ENCODE measurements at places on chromosomes 16 and 17.

GRCh38 chr17:73391331-73392265 lies 79.8 kb upstream of the CDC42EP4 start:
- no peak for DNase-seq

DNA sequence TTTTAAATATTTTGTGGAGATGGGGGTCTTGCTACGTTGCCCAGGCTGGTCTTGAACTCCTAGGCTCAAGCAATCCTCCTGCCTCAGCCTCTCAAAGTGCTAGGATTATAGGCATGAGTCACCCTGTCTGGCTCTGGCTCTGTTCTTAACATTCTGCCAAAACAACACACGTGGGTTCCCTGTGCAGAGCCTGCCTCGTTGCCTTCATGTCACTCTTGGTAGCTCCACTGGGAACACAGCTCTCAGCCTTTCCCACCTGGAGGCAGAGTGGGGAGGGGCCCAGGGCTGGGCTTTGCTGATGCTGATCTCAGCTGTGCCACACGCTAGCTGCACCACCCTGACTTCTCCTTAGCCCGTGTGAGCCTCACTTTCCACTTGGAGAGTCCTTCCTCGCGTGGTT lies 19.3 kb downstream of the CRISPLD2 start:
- no peak for DNase-seq

GRCh38 chr17:77892031-77892430 lies 66.5 kb upstream of the TNRC6C start:
- no peak for DNase-seq

- DNase-seq = no peak
Measured at GRCh38 chr17:79978548-79978855, 57.2 kb downstream of the TBC1D16 start.

- DNase-seq = no peak
Measured at GRCh38 chr17:4247361-4247970, 16.3 kb downstream of the ANKFY1 start.

DNA sequence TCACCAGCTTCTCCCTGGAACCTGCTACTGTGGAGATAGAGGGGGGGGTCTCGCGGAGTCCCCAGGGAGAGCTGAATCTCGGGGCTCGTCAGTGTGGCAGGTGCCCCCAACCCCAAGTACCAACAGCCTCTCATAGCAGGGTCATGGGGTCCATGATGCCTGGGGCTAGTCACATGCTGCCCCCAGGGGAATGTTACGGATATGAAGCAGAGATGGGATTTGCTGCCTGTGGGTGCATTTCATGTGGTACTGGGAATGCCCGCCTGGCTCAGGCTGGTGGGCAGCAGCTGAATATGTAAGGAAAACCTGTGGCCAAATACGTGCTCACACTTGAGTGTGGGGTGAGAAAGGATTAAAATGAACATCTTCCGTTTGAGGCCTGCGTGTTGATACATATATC lies 49.4 kb downstream of the MEAK7 start:
- no peak for DNase-seq

GRCh38 chr16:23523321-23523720 lies 13.0 kb upstream of the GGA2 start:
- no peak for DNase-seq

DNA sequence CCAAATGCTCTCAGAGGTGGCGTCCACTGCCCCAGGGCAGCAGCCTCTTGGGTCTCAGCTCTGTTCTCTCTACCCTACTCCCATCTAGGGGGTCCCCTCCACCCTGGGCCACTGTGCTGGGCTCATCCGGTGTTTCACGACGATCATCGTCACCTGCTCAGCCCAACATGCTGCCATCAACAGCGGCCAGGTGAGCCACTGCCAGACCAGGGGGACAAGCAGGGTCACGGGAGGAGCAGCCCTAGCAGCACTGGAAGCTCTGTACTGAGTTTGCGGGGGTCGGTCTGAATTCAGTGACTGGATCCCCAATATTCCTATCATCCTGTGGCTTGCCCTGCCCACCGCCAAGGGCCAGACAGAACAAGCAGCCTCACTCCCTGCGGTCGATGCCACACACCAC lies 16.0 kb downstream of the ALOX12B start:
- DNase-seq = no peak

- no peak for DNase-seq
Measured at GRCh38 chr16:48542020-48542473, 67.9 kb downstream of the N4BP1 start.

DNA sequence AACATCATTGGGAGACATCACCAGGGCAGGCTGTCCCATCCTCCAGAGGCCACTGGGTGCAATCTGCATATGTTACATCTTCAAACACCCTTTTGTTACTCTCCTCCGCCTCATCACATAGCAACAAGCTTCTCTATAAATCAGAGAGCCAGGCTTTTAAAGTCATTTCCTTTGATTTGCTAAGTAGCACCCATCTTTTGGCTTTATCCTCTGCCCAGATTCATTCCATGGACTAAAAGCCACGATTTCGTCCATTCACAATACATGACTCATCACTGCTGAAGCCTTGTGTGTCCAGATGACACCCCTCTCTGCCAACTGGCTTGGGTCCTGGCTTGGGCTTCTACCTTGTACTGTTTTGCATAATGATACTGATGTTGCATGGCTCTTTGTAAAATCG lies 2.0 kb upstream of the KRT38 start:
- DNase-seq = no peak

DNA sequence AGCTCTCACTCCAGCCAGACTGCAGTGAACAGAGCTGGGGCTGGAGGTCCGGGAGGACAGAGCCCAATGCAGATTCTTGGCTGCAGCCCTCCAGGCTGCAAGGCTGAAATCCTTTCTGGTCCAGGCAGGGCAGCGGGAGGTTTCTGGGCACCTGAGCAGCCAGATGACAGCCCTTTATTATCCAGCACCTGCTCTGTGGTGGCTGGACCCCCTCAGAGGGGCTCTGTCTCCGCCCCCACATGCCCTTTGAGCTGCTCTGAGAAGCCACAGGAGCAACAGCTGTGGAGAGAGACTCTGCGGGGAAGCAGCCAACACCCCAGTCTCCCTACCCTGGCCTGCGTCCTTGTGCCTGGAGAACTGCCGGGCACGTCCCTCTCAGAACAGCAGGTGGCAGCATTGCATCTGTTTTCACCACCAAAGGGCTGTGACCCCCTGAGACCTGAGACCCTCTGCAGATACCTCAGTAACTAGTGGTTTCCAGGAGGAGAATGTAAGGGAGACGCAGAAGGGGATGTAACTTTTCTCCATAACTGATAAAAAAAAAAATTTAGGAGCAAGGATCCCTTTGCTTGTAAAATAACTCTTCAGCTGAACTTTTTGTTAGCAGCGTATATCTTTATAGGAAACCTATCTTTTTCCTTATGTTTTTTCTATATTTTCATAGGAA lies 3.7 kb upstream of the CNP start:
- peak; percentile 84 for DNase-seq

DNA sequence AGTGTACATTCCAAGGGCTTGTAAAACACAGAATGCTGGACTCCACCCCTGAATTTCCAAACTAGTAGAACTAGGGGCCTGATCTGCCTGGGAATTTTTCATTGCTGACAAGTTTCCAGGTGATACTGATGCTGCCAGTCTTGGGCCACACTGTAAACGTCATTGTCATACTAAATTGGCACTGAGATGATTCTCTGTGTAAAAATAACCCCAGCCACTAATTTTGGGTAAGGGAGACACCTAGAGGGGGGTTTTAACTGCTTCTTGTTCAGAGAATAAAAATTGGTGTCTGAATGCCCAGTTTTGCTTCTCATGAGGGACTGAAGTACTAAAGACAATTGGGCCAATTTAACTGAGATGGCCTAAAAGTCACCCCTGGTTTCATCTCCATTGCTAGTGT lies 5.0 kb upstream of the CDH13 start:
- no peak for DNase-seq

- DNase-seq = no peak
Measured at GRCh38 chr17:19670908-19671307, 22.4 kb downstream of the ALDH3A2 start.

GRCh38 chr16:2704166-2704982 lies 15.7 kb downstream of the PRSS27 start:
- DNase-seq = no peak

DNA sequence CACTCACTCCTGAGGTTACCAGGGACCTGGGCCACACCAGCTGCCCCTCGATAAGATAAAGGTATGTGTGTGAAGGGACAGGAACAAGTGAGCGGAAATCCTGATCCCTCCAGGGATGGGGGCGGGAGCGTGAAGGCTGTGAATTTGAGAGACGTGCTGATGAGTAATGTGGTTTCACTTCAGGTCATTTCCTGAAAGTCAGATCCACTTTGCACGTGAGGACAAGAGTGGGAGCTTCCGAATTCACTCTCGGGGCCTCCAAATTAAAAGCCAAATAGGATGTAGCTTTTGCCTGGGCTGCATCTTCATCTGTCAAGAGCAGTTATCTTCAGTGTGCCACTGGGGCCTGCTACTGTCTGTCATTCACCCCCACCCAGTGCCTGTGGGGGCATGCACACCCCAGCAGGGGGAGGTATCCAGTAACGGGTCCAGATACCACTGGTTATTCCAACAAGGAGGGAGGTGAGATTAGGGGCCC lies 87.4 kb upstream of the LHX1 start:
- DNase-seq = no peak

- no peak for DNase-seq
Measured at GRCh38 chr16:58458606-58459343, 41.2 kb upstream of the NDRG4 start.

- no peak for DNase-seq
Measured at GRCh38 chr16:62277942-62278341, 241.7 kb upstream of the CDH8 start.

DNA sequence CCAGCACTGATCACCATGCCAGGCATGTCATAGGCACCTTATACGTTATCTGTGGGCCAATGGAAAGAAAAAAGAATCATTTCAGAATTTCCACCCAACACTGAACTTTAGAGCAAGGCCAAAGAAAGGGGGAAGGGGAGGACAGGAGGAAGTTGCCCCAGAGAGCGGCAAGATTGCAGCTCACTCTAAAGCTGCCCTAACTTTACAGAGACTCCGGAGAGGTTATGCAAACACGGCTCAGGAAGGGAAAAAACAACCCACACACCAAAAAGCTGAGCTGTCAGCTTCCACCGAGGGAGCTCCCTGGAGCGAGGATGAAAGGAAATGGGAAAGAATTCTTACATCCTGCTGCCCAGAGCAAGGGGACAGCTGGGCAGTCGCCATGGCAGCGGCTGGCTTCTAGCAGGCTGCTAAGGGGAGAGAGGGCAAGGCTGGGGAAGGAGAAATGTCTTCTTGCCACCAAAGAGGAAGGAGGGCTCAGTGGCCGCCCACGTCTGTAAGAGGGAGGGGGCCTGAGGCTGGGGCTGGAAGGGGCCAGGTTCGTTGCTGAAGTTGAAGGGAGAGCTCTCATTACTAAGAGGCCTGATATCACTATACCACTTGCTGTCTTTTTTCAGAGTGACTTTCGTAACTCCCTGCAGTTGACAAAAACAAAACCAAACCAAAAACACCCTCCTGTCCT lies 18.2 kb downstream of the COTL1 start:
- no peak for DNase-seq

DNA sequence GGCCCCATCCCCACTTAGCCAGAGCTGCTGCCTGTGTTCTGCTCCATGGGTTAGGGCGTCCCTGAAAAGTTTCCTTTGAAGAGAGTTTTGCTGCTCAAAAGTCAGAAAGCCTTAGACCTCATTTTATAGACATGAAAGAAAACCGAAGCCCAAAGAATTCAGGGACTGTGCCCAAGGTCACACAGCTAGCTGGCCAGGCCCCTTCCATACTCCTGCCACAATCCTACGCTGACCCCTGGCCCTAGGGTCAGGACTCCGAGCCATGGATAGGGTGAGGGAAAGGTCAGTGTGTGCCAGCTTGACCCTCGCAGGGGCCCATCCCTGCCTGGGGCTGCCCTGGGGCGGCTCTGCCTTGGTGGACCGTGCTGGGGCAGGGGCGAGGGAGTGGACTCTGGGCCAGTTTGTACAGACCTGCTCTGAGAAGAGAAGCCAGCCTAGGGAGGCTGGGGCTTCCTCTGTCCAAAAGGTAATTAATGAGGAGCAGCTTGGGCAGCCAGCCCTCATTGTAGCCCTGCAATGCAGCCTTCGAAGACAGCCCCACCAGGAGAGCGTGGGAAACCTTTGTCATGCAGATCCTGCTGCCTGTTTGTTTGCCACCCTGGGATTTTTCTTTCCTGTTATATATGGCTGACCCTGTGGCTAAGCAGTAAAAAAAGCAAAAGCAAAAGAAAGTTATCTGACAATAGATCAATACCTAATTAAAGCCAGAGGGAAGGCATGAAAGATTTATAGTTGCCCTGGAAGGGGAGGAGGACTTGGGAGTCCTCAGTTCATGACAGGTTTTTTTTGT lies 37.4 kb downstream of the RHBDL3 start:
- DNase-seq = no peak

DNA sequence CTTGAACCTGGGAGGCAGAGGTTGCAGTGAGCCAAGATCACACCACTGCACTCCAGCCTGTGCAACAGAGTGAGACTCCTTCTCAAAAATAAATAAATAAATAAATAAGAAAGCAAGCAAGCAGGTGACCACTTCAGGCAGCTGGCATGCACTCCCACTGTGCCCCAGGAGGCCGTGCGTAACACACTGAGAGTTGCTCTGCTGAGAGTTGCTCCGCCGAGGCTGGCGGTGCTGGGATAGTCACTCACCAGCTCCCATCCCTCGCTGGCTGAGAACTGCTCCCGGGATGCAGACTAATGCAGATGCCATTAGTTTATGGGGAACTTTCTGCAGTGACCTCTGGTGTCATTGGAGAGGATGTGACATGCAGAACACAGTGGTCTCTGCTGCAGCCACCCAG lies 105.7 kb upstream of the PLCG2 start:
- no peak for DNase-seq

DNA sequence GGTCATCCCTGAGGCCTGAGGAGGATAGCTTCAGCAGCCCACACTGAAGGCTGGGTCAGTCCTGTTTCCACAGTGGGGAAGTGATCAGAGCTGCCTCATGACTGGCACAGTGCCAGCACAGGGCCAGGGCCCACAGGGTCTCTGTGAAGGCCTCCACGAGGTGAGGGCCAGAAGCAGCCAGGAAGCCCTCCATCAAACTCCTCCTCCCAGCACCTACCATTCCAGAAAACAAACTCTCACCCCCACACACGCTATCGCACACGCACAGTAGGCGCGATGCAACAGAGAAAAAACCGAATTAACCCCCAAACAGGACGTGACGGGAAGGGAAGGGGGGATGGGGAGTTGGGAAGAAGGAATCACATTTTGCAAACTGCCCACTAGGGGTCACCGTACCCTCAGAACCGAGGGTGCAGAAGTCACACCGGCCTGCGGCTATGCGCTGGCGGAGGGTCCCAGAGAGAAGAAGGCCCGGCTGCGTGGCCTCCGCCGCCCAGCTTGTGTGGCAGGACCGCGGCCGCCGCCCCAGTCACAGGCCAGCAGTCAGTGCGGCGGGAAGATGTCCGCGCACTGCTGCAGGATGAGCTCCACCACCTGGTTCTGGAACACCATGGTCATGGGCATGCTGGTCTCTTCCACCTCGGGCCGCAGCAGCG lies 37.6 kb downstream of the ARHGAP27 start:
- peak; percentile 89 for DNase-seq

GRCh38 chr17:7403043-7403726 lies 712 bp downstream of the TMEM256 start:
- DNase-seq = no peak

- DNase-seq = no peak
Measured at GRCh38 chr17:17872547-17873345, 36.0 kb upstream of the SREBF1 start.

GRCh38 chr17:36938566-36939051 lies 1.3 kb downstream of the LHX1 start:
- DNase-seq = no peak
